ENCODE measurements at places on chromosomes 1 and 21.

DNA sequence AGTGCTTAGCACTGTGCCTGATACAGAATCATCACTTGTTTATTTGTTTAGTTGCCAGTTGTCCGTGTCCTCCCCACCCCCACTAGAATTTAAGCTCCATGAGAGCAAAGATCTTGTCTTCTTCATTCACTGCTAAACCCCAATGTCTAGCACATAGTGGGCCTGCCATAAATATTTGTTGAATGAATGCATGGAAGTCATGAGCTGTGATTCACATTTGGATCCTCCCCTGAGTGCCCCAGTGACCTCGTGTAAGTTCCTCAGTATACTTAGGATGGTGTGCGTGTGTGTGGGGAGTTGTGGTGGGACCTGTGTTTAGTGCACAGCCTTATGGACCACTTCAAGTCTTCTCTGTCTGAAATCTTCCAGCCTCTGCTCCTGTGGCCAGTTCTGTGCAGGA, 23.1 kb downstream of the IER5 start:
- DNase-seq = no peak

GRCh38 chr21:46065914-46066551, 31.9 kb upstream of the COL6A2 start:
- DNase-seq = no peak

DNA sequence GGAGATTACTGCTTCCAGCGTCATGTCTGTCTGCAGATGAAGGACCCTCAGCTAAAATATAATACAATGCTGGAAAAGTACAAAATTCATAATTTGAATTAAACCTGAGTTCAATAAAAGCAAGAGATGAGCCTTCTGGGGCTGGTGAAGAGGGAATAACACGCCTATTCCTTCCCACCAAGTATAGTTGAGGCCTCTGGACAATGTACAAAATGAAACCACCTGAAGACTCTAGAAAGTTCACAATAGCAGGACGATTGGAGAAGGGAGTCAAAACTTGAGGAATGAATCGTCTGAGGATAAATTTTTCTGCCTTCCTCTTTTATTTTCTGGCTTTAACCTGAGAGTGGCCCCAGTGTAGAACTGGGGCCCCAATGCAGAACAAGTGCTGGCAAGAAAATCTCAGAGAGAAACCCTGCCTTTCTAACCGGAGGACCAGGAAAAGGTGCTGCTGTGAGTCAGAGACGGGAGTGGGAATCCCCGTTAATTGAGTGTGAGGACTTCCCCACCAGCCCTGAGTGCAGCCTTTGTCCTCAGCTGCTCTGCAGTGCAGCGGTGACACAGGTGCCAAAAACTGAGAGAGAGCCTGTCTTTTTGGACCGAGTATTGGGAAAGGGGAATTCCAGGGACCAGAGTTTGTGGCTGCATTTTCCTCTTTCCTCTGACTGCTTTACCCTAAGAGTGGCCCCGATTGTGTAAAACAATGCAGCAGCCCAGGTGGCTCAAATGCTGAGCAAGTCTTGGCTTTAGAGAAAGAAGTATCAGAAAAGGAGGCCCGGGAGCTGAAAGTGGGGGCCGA, 264.9 kb downstream of the DYRK1A start:
- no peak for DNase-seq

- no peak for DNase-seq
These were observed 76.6 kb downstream of the NGF start for GRCh38 chr1:115261496-115261895.

DNA sequence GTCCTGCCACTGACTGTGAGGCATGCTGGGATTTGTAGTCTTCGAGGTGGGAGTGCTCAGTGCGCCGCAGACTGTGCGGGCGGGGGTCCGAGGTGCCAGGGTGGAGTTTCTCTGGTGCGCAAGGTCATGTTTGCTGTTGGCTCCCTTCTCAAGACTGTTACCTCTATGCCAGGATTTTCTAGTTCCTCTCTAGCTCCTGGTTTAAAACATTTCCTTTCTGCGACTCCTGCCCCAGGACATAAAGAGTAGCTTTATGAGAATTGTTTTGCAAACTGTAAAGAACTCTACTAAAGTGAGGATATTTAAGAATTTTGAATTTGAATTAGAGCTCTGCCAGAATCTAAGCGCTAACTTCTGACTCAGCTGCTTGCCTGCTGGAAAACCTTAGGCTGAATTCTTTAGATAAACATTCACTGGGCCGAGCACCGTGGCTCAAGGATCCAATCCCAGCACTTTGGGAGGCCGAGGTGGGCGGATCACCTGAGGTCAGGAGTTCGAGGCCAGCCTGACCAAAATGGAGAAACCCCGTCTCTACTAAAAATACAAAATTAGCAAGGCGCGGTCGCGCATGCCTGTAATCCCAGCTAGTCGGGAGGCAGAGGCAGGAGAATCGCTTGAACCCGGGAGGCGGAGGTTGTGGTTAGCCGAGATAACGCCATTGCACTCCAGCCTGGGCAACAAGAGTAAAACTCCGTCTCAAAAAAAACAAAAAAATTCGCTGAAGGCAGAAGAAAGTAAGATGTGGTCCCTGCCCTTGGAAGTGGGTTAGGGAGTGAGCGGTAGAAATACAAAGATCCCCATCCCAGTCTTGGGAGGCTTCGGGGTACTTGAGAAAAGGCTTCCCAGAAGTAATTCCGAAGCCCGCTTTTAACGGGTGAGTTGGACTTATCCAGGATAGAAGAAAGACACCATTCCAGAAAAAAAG, 992 bp upstream of the USP48 start:
- no peak for DNase-seq

DNA sequence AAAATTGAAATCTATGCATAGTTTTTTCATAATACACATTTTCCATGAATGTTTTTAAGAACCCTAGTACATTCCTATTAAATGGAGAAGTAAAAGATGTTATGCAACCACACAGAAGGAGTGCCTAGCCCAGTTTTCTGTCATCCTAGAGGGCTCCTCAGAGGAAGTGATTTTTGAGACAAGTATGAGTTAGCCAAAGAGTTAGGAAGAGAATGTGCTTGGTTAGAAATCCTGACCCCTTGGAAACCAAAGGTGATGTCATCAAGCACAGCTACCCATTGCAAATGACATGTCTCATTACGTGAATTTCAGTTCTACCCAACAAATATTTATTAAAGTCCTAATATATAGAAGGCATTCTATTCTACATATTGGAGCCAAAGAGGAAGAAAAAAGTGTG, 88.9 kb upstream of the TNFSF4 start:
- DNase-seq = no peak

DNA sequence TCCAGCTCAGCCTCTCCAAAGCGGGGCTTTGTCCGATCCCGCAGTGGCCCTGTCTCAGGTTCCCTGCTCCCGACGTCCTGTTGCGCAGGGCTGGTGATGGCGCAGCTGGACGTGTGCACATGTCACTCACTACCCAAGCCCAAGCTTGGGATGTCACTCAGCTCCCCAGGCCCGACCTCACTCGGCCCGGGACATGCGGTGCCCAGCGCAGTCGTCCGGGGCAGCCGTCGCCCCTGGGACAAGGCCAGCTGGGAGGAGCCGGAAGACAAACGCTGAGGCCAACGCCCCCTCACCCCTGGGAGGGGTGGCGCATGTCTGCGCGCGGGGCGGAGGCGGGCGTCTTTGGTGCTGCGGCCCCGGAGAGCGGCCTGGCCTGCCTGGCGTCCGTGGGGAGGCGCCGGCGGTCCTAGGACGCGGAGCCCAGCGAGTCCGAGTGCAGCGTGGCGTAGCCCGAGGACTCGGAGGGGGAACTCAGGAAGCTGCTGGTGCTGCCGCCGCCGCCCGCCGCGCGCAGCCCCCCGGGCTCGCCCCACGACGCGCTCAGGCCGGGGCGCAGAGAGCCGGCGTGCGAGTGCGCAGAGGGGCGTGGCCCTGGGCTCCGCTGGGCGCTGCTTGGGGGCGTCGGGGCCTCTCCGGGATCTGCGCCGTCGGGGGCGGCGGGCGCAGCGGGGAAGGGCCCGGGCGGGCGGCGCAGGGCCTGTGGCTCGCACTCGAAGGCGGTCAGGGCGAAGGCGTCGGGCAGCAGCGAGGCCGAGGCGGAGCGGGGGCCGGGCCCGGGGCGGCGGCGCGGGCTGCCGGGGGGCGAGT, 5.2 kb downstream of the HES3 start:
- no peak for DNase-seq

GRCh38 chr1:77899647-77900320, 11.4 kb downstream of the NEXN start:
- no peak for DNase-seq

DNA sequence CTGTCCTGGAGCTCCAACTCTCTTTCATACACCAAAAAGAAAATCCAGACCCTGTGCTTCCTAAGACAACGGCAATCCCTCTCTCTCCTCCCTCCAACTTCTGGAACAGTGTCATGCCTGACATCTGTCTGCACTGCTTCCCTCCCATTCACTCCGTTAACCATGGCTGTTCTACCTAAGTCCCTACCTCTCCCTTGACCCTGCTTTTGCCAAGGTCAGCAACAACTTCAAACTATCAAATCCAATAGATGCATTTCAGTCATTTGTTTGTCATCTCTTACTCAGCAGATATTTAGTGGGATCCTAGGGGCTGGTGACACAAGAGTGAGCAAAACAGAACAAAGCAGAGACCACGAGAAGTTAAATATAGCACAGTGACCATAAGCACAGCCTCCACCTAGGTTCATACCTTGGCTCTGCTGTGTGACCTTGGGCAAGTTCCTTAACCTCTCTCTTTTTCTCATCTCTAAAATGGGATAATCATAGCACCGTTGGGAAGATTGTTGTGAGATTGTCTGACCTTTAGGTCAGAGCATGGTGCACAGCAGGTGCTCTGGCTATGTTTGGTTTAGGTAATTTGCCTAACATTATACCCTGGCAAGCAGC, 88.9 kb downstream of the TMEM53 start:
- DNase-seq = no peak

GRCh38 chr1:38444311-38444710, 397.7 kb upstream of the POU3F1 start:
- no peak for DNase-seq

GRCh38 chr1:219659005-219659600, 46.2 kb upstream of the ZC3H11B start:
- DNase-seq = no peak

- no peak for DNase-seq
These were observed 6.8 kb upstream of the BSND start for GRCh38 chr1:54991939-54992338.

GRCh38 chr21:15171546-15171945, 106.7 kb upstream of the NRIP1 start:
- DNase-seq = no peak

Data from stimulated activated CD4-positive, alpha-beta T cell treated with anti-CD3 and anti-CD28 coated beads, TNF-alpha, amount 100 ng/mL, for 4 hours (primary cell).